ENCODE measurements at places on chromosomes 7 and 10. TPM values are rescaled to one million over a fixed set of nuclear protein-coding genes. Genes with fewer than 3 reads are reported as not detected.

Gene SHTN1
- 0.37 TPM for total RNA-seq

Gene GRM8
- not detected for total RNA-seq

Gene GRM3
- not detected for total RNA-seq

Gene AKR1C1
- total RNA-seq, result 216 TPM

Gene OR9A2
- not detected for total RNA-seq

Gene SDHAF3
- total RNA-seq, result 17.4 TPM

Gene ZNF727
- 1.8 TPM for total RNA-seq

Gene PON3
- total RNA-seq, result 0.37 TPM

Data from subcutaneous preadipocyte (primary cell).